ENCODE measurements at places on chromosomes 7 and 10.

- no peak for DNase-seq
Observed at GRCh38 chr7:101108330-101108857, 18.5 kb upstream of the SERPINE1 start.

GRCh38 chr10:3807211-3807927, 22.4 kb upstream of the KLF6 start:
- no peak for DNase-seq

DNA sequence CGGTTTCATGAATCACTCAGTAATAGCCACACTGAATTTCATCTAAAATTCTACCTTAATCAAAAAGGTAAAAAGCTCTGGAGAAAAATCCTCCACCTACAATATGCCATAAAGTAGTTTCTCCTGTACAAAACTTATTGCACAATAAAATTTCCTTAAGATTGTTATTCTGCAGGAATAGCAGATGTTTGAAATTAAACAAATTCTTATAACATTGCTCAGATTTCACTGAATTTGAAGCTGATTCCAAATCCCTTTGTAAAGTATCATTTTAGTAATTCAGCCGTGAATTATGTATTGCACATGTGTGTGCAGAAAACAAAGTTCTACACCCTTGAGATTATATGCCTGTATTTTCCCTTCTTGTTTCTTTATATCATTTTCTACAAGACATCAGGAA, 123.8 kb downstream of the AMPH start:
- DNase-seq = no peak

DNA sequence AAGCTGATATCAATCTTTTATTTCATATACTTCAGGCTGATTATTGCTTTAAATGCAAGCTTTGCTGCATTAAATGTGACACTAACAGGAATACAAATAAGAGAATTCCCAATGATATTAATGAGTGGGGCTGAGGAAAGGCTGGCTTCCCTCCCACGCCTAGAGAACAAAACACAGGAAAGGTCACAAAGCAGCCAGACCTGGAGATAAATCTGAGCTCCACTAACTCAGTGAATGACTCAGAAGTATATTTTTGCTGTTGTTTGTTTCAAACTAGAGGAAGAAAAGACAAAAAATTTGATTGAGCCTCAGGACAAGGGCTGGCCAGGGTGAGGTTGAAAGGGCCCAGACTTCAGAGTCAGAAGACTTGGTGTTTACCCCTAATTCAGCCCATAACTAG, 88.1 kb downstream of the XPNPEP1 start:
- no peak for DNase-seq

DNA sequence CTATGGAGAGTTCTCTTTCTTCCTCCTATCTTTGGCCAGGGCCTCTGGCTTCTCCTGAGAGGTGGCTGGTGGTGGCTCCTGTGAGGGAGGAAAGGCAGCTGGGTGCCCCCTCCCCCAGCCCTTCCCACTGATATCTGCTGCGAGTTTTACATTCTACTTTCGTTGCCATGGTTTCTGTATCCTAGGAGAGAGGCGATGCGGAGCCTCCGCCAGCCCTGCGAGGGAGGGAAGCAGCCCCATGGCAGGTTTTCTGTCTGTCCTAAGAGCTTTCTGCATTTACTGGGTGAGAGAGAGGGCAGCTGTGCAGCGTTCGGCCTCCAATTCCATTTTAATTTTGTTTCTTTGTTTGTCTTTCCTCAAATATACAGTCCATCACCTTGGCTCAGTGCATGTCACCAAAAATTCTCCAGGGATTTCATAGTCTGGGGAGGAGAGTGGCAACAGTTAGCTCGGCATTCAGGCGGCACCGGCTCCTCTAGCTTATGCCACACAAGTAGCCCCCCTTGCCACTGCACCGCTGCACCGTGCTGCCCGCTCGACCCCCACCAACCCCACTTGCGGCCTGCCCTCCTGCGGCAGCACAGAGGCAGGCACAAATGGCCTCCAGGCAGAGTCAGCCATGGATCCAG, 20.4 kb downstream of the DNAJB12 start:
- no peak for DNase-seq

GRCh38 chr7:17466216-17466615, 167.8 kb downstream of the AHR start:
- DNase-seq = no peak

DNA sequence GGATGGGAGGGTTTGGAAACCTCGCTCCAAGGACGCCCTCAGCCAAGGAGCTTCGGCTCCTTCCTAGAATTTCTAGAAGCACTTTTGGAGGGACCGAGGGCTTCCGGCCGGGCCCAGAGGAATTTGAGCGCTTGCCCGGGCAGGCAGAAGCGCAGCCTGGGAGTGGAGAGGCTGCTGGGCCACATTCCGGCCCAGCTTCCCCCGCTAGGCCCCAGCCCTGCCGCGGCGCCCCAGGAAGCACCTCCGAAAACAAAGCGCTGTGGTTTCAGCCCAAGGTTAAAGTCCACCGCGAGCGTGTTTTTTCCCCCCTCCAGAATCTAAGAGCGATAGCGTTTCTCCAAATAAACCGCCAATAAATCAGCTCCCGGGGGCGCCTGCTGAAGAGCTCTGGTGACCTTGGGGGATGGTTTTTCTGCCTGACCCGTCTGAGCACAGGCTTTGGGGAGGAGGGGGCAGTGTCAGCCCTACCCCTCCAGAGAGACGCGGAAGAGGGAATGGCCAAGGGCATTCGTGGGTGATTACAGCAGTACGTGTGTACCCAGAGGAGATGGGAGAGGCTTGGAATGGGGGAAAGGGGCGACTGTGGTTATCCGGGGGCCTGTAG, 5.7 kb upstream of the TNRC18 start:
- peak; percentile 11 for DNase-seq

DNA sequence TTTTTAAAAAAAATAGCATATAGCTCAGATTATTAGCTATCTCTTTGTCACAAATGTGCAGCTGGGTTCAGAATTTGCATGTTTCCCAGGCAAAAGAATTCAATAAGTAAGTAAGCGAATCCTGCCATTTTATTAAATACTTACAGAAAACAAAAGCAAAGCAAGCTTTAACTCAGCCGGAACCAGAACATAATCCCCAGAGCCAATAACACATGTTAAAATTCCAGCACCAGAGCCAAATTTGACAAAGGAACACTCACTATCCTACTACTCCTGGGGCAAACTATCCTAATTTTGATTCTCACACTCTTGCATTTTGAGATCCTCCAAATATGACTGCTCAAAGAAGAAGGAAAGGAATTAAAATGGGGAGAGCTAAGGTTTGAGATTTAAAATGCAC, 32.6 kb downstream of the LRRTM3 start:
- DNase-seq = no peak

GRCh38 chr10:5508161-5508604, 8.8 kb upstream of the CALML5 start:
- no peak for DNase-seq

- DNase-seq = no peak
Observed at GRCh38 chr7:99897322-99898022, 20.6 kb upstream of the OR2AE1 start.

- DNase-seq = no peak
Observed at GRCh38 chr10:22429981-22430421, 84.7 kb downstream of the SPAG6 start.

DNA sequence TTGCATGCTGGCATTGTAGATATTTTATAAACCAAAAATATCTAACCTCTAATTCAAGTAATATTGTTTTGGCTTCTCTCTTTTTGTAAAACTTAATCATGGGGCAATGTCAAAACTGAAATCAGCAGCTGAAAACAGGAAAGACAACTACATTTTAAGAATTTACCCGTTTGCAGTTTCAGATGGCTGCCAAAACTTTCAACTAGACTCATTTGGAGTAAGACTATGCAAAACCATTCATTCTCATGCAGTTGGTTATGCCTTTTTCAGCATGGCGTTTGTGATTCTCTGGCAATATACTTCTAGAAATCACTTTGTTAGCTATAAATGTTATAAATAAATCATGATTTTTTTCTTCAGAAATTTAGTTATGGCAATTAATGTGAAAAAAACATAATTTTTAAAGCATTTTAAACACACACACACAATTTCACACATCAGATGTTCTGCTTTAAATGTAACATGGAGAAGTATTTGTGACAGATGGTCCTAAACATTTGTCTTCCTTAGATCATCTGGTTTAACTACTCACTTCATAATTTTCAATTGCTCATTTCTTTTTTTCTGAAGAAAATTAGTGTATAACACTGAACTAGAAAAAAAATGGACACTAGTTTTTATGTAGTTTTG, 116.4 kb downstream of the ITGB8 start:
- DNase-seq = no peak

All from memory B cell (primary cell).